ENCODE measurements at places on chromosomes 12 and 14. TPM values are rescaled to one million over a fixed set of nuclear protein-coding genes. Genes with fewer than 3 reads are reported as not detected.
A peak's percentile ranks its signal among the peaks of the same experiment; 100 is the strongest.

GRCh38 chr12:49706351-49707127 is 666 bp downstream of the FMNL3 start:
- peaks cover 4% of the 10 kb centered on the region for H3K4me1 ChIP-seq
- no peaks in the 10 kb centered on the region for H3K27me3 ChIP-seq
- H3K4me3 ChIP-seq: peak overlapping the region; percentile 39
- no peak for DNase-seq

The CDKN3 gene
- total RNA-seq: not detected

The ANKS1B gene
- 10.2 TPM for total RNA-seq

- peaks cover 6% of the 10 kb centered on the region for H3K4me1 ChIP-seq
- no peaks in the 10 kb centered on the region for H3K27me3 ChIP-seq
- H3K36me3 ChIP-seq: no peaks in the 10 kb centered on the region
- no peak for DNase-seq
Observed at GRCh38 chr12:105559310-105559709, 228.8 kb downstream of the C12orf75 start.

The MAP1LC3B2 gene
- total RNA-seq: not detected

DNA sequence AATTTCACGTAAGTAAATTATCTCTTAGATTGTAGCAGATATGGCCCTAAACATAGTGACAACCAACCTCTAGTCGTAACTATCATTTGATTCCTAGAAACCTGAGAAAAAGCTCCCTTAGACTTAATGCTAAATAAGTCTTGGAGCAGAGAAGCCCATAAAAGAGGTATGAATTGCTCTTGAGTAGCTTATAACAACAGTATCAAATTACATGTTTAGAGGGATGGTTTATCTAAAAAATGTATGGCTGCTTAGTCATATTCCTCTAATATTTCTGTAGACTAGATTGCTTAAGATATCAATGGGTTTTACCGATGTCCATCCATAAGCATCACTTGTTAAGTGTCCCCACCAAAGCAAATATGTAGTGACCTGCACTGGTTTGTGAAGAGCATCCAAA is 259.7 kb downstream of the NELL2 start:
- no peak for DNase-seq
- H3K36me3 ChIP-seq: no peaks in the 10 kb centered on the region
- no peak overlapping the region for H3K27ac ChIP-seq

GRCh38 chr14:103257211-103257962 is 76.7 kb upstream of the EIF5 start:
- H3K36me3 ChIP-seq: no peaks in the 10 kb centered on the region
- H3K4me3 ChIP-seq: no peak overlapping the region
- H3K27ac ChIP-seq: no peak overlapping the region
- no peaks in the 10 kb centered on the region for H3K27me3 ChIP-seq
- no peak for DNase-seq
- peaks cover 29% of the 10 kb centered on the region for H3K4me1 ChIP-seq

DNA sequence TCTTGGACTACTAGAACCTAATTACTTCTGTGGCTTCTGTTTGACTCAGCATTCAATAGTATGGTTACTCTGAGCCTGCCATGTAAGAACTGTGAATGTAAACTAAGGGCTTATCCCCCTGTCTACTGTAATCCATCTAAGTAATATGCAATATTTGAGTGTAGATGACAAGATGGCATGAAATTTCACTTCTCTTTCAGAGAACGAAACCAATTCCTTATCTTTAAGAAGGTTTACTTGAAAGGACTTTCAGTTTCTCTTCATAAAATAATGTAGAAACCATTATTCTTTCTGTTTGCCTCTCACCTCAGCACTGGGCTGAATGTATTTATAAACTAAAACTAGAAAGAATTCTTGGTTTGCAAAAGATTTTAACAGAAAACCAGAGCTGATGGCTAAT is 60.4 kb upstream of the ARID2 start:
- no peaks in the 10 kb centered on the region for H3K36me3 ChIP-seq
- H3K4me1 ChIP-seq: peaks cover 7% of the 10 kb centered on the region
- no peak overlapping the region for H3K27ac ChIP-seq
- H3K4me3 ChIP-seq: no peak overlapping the region

The TAS2R19 gene
- total RNA-seq: 4.2 TPM

DNA sequence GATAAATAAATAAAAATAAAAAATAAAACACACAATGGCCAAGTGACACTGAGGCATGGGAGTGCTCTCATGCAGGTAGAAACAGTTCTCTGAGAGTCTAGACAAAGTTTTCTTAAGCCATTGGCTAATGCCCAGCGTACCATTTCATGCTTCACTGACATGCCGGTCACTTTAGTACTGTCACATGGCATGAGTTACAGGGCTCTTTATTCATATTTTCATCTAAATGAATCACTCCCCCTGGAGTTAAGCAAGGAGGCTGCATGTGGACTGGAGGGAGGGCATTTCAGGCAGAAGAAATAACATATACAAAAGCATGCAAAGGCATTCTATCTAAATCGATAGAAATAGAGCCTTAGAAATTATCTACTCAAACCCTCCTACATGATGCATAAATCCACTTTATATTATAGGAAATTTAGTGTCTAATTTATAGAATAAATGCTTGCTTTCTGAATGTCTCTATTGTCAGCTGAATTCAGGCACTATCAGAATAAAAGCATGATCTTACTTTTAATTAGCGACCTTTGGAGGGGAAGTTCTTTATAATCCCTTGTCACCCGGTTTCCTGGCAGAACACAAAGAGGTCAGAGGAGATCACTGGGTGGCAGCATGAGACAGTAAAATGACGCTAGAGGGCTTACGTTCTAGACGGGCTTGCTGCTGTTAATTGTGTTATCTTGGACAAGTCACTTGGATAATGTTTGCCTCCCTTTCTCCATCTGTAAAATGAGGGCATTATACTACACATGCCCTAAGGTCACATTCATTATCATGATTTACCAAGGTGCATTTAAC is 17.5 kb downstream of the DYRK4 start:
- H3K36me3 ChIP-seq: no peaks in the 10 kb centered on the region
- DNase-seq: no peak
- H3K4me1 ChIP-seq: no peaks in the 10 kb centered on the region
- H3K4me3 ChIP-seq: no peak overlapping the region

The FRS2 gene
- total RNA-seq: 14.3 TPM

The PCNX1 gene
- 25.4 TPM for total RNA-seq

The KRT6C gene
- not detected for total RNA-seq

The TDRD9 gene
- total RNA-seq: 4.7 TPM

DNA sequence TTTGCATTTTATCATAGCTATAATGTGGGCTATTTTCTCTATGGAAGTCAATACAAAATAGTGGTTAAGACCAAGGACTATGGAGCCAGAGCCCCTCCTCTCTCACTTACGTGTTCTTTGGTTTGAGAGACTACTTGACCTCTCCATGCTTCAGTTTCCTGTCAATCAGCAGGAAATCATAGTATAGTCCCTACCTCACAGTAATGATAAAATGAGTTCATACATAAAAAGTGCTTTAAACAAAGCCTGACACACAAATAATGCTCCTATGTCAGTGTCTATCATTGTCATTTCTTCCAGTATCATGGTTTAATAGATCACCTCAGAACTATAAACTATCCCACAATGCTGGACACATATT is 90.4 kb downstream of the MED13L start:
- no peaks in the 10 kb centered on the region for H3K27me3 ChIP-seq
- DNase-seq: no peak
- H3K27ac ChIP-seq: no peak overlapping the region
- H3K36me3 ChIP-seq: no peaks in the 10 kb centered on the region

- peak; percentile 16 for DNase-seq
- no peaks in the 10 kb centered on the region for H3K4me1 ChIP-seq
- no peaks in the 10 kb centered on the region for H3K27me3 ChIP-seq
Observed at GRCh38 chr12:6171409-6172015, 28.7 kb upstream of the CD9 start.

Measured in body of pancreas (tissue), 4 donors.